Activated CD8-positive, alpha-beta T cell treated with anti-CD3 and anti-CD28 coated beads for 36 hours (primary cell): ENCODE measurements at places on chromosomes 5 and 9. TPM values are rescaled to one million over a fixed set of nuclear protein-coding genes. Genes with fewer than 3 reads are reported as not detected.

The CTSV gene
- total RNA-seq = 0.34 TPM

The ABO gene
- not detected for total RNA-seq

The ZBTB43 gene
- total RNA-seq = 21.1 TPM

- H3K27me3 ChIP-seq = peaks cover 1% of the 10 kb centered on the region
- no peak for DNase-seq
- H3K27ac ChIP-seq = no peak overlapping the region
- H3K4me3 ChIP-seq = no peak overlapping the region
- no peaks in the 10 kb centered on the region for H3K4me1 ChIP-seq
- H3K36me3 ChIP-seq = no peaks in the 10 kb centered on the region
These were observed 286.8 kb upstream of the RPS23 start for GRCh38 chr5:82564963-82565362.

The IL17B gene
- total RNA-seq = not detected

The DCTN4 gene
- 30.1 TPM for total RNA-seq

DNA sequence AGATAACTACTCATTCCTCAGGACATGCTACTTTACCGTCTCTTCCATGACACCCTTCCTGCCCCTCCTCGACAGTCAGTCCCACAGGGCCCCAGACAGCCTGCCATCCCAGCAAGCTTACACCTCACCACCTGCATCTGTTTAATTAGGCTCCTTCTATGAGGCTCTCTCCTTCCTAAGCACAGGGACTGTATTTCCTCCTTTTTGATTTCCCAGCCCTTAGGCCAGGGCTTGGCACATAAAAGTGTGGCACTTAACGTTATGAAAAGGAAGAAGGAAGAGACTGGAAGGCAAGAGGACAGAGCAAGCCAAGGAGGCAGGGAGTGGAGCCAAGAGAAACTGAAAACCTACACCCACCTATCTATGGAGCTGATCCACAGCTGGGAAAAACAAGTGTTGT lies 146.8 kb downstream of the SIL1 start:
- no peak for DNase-seq
- no peak overlapping the region for H3K4me3 ChIP-seq
- no peaks in the 10 kb centered on the region for H3K4me1 ChIP-seq
- no peaks in the 10 kb centered on the region for H3K27me3 ChIP-seq
- H3K36me3 ChIP-seq = peaks cover 2% of the 10 kb centered on the region
- no peak overlapping the region for H3K27ac ChIP-seq

The FXN gene
- 21.8 TPM for total RNA-seq

The NME5 gene
- not detected for total RNA-seq

- no peak overlapping the region for H3K27ac ChIP-seq
- peaks cover 2% of the 10 kb centered on the region for H3K27me3 ChIP-seq
- DNase-seq = no peak
These were observed 800 bp downstream of the AMBP start for GRCh38 chr9:114077162-114077837.

DNA sequence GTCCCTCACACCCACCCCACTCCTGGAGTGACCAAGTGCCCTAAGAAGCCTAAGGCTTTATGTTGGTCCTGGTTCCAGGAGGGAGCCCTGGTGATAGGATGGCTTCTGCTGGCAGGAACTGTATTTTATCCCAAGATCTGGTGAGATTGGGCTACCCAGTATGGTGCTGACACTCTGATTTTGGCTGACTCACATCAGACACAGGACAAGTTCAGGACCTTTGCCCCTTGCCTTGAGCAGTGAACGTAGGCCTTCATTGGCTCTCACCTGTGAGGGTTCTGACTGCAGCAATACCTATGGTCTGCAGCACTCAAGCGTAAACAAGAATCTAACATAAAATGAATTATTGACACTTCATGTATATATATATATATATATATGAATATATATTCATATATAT lies 25.0 kb downstream of the BHMT start:
- peaks cover 22% of the 10 kb centered on the region for H3K4me1 ChIP-seq
- no peak for DNase-seq
- H3K36me3 ChIP-seq = no peaks in the 10 kb centered on the region
- no peak overlapping the region for H3K27ac ChIP-seq
- peaks cover 3% of the 10 kb centered on the region for H3K27me3 ChIP-seq
- no peak overlapping the region for H3K4me3 ChIP-seq

- no peak overlapping the region for H3K27ac ChIP-seq
- H3K27me3 ChIP-seq = no peaks in the 10 kb centered on the region
- peaks cover 26% of the 10 kb centered on the region for H3K4me1 ChIP-seq
- no peak overlapping the region for H3K4me3 ChIP-seq
These were observed 58.8 kb downstream of the SLC1A1 start for GRCh38 chr9:4548811-4549725.

The SRP19 gene
- 45.6 TPM for total RNA-seq

GRCh38 chr5:178419651-178420050 lies 170.5 kb downstream of the COL23A1 start:
- no peaks in the 10 kb centered on the region for H3K4me1 ChIP-seq
- H3K4me3 ChIP-seq = no peak overlapping the region
- H3K36me3 ChIP-seq = no peaks in the 10 kb centered on the region
- DNase-seq = no peak
- no peak overlapping the region for H3K27ac ChIP-seq

DNA sequence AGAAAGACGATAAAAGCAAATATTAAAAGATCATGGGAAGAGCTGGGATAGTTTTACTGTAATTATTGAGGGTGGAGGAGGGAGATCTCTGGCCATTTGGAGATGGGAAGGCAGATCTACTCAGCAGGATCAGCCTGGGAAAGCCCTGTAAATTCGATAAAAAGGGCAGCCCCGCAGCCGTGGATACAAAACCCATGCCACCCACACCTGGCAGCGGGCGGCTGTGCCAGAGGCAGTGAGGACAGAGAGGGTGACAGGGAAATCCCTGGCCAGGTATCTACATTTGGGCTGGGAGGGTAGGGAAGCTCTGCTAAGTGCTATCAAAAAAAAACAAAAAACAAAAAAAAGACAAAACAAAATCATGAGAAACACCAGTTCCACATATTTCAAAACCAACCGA lies 379.2 kb upstream of the IRX1 start:
- H3K27ac ChIP-seq = no peak overlapping the region
- DNase-seq = no peak
- no peaks in the 10 kb centered on the region for H3K4me1 ChIP-seq
- H3K4me3 ChIP-seq = no peak overlapping the region

DNA sequence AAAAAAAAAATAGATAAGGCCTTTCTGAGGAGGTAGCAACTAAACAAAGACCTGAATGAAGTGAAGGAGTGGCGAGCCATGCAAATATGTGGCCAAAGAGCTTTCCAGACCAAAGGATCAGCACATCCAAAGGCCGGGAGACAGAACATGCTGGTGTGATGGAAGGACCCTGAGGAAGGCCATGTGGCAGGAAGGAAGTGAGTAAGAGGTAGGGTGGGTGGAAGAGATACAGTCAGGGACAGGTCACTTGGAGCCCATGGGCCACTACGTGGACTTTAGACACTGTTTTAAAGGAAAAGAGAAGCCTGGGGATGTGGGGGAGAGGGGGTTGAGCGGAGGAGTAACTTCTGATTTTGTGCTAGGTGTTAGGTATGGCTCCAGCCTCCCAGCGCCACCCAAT lies 31.3 kb downstream of the SPRY4 start:
- H3K4me1 ChIP-seq = peaks cover under 1% of the 10 kb centered on the region
- no peak overlapping the region for H3K27ac ChIP-seq
- no peak overlapping the region for H3K4me3 ChIP-seq
- no peaks in the 10 kb centered on the region for H3K36me3 ChIP-seq
